ENCODE measurements at places on chromosomes 3 and 15. TPM values are rescaled to one million over a fixed set of nuclear protein-coding genes. Genes with fewer than 3 reads are reported as not detected.

GRCh38 chr15:82710208-82710555 lies 507 bp upstream of the AP3B2 start:
- no peak for DNase-seq

DNA sequence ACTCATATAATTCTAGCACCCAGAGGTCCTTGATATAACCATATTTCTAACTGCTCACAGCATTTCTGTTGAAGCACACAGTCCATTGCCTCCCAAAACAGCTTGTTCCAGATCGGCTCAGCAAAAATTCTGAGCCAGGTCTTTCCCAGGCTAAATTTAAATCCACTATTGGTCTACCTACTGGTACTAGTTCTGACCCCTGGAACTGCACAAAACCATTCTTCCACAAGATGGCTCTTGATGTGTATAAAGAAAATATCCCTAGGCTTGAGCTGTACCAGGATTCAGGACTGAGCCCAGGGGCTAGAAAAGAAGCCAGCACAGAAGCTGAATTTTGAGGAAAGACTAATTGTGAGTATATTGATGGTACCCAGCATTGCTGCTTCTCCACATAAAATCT lies 75.4 kb upstream of the ABHD17C start:
- DNase-seq: peak; percentile 69

DNA sequence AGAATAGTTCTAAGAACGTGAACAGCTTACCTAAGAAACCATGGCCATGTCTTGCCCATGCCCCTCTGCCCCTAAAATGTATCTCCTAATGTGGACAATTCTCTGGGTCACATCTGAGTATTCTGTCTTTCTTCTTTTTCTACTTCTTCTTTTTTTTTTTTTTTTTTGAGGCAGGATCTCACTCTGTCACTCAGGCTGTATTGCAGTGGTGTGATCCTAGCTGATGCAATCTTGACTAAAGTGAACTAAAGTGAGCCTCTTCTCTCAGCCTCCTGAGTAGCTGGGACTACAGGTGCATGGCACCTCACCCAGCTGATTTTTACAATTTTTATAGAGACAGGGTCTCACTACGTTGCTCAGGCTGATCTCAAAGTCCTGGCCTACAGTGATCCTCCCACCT lies 204.8 kb upstream of the ZPLD1 start:
- no peak for DNase-seq

DNA sequence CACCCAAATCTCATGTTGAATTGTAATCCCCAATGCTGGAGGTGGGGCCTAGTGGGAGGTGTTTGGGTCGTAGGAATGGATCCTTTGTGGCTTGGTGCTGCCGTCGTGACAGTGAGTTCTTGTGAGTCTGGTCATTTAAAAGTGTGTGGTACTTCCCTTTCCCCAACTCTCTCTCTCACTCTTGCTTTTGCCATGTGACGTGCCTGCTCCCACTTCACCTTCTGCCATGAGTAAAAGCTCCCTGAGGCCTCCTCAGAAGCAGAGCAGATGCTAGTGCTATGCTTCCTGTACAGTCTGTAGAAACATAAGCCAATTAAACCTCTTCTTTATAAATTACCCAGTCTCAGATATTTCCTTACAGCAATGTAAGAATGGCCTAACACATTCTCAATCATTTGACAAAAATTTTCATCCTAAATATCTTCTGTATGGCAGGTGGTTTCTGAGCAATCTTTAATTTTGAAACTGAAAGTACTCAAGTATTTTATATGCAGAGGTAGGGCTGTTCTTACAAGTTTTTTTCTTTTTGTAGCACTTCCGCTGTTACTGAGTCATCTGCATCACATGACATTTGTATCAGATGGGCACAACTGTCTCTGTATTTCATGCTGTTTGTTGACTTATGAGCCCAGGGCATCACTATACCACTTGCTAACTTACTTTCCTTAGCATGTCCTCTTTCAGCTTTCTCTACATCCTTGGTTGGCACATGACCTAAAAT lies 8.8 kb downstream of the RPL39L start:
- DNase-seq: no peak

DNA sequence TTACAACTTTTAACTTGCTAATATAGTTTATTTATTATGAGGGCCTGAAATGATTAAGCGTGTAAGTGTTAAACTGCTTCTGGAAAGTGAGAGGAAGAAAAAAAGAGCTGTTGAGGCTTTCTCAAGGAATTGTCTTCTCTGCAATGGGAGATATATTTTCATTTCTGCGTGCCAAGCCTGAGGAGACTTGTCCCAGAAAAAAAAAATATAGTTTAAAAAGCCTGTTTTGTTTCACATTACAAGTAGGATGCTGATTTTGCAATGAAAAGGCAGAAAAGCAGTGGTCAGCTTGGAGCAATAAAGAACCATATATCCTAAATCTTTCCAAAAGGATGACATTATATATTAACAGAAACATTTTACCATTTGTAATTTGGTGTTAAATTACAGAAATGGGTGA lies 115.5 kb downstream of the GMNC start:
- no peak for DNase-seq

DNA sequence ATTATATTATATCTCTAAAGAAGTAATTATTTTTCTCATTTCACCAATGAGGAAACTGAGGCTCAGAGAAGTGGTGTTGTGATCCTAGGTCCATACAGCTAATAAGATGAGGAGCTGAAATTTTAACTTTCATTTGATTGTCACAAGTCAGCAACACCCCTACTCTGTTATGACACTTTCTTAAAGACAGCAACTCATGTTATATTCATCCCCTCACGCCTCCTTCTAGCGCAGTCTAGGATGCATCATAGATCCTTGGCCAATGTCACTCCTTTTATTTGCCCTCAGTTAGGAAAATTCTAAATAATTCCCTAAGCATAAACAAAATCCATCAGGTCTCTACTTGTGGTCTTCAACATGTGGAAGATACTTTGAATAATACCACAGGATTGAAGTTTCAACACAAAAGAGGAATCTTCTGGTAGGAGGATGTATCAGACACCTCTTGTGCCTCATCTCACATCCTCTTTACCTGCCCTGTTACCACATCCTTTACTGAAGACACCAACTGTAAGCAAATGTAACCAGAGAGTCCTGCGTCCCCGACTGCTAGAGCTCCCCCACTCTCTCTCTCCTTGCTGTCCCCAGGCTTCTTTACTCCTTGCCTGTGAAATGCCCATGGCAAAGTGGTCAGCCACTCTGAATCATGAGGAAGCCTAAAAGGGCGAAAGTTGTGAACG lies 53.7 kb downstream of the TRIM42 start:
- no peak for DNase-seq

- DNase-seq: no peak
These were observed 103.8 kb downstream of the LINGO1 start for GRCh38 chr15:77528968-77529319.

GRCh38 chr15:89673165-89673512 lies 6.0 kb downstream of the PLIN1 start:
- DNase-seq: peak; percentile 86

DNA sequence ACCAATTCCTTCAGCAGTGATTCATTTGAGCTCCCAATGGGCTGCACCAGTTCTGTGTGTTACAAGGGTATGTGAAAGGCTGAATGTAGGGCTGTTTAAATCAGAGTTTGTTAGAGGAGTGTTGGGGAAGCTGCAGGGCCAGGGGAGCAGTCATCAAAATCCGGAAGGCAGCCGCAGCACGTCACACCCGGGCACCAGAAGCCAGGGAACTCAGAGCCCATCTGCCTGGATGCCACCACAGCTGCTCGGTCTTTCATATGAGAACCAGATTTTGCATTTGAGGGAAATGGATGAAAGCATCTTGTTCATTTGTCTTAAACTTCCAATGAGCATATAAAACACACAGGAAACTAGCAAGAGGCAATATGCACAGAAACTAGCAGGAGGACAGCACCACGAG lies 24.2 kb upstream of the NEO1 start:
- no peak for DNase-seq

GRCh38 chr3:32132121-32132520 lies 25.7 kb downstream of the GPD1L start:
- DNase-seq: no peak

GRCh38 chr3:10577486-10577885 lies 72.1 kb upstream of the ATP2B2 start:
- no peak for DNase-seq

GRCh38 chr3:117722856-117723255 lies 1013.3 kb downstream of the TUSC7 start:
- no peak for DNase-seq

- DNase-seq: peak; percentile 86
These were observed 13.3 kb upstream of the PTX3 start for GRCh38 chr3:157423337-157423736.

The FBXO22 gene
- total RNA-seq: 27.4 TPM

The DNAH12 gene
- under 0.01 TPM for total RNA-seq

The NME9 gene
- not detected for total RNA-seq

The CRYGS gene
- total RNA-seq: 0.88 TPM

All from osteoblast (primary cell).